CD4-positive, alpha-beta T cell treated with Interleukin-17A for 1 hour (primary cell): ENCODE measurements at places on chromosomes 6 and 20.
A peak's percentile ranks its signal among the peaks of the same experiment; 100 is the strongest.

DNA sequence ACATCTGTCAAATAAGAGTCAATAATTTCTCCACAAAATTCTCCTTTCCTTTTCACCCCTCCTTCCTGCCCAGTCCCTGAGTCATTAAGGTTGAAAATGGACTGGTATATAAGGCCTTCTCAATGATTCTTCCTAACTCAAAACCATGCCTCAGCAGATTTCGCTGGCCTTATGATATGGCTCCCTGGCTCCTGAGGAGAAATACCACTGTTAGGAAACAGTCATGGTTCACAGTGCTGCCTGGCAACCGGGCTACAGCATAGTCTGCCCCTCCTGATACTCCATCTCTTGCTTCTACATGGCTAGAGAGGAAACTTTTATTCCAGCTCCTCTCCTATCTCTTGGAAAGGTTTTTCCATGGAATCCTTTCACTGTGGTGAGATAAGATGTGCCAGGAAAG is 4.7 kb downstream of the UBE2J1 start:
- DNase-seq = no peak

DNA sequence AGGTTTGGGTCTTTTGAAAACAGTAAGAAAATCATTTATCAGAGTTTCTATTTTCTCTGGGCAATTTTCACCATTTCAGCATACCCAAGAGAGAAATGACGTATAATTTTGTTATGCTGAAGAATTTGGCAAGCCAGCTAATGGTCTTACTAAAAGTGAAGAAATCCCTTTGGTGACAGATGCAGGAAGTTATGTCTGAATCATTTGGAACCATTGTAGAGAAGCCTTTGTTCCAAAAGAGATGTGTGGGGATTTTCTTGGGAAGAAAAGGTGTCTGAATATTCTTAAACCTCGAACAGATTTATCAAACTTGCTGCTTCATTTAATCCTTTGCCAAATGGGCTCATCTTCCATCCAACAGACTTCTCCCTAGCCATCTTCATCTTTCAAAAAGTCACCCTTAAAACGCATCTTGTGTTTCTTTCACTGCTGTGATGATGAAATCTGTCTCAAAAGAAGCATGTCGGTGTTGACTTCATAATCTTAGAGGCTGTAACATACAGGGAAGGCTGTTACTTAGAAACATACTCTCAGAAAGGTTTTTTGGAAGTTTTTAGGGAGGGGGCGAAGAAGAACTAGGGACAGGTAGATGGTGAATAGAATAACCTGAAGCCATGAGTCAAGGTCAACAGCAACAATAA is 39.5 kb downstream of the CITED2 start:
- DNase-seq = no peak

DNA sequence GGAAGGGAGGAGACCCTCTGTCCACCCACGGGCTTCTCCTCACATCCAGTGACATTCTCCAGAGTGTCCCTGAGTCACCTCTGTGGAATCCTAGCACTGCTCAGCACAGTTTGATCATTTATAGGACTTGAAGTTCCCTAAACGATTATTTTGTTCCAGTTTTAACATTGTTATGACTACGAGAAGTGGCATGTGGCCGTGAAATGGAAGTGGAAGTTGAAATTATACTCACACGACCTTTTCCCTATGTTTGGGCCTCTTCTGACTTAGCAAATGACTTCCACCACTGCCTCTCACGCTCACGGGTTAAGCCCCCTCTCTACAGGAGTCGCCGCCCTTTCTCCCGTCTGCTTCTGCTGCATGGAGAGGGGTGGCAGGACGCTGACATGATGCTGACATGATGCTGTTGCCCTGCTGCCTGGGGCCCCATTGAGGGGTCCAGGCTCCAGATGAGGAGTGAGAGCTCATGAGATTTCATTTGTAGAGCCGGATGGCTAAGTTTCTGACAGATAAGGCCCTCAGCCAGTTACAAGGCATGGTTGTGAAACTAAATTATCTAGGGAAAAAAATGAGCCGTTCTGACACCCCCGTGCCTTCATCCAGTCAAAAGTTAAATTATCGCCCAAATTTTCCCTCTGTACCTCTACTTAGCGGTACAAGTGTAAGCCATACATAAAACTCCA is 153.6 kb upstream of the UST start:
- no peak for DNase-seq

- DNase-seq = no peak
Observed at GRCh38 chr6:11532097-11532496, 5.5 kb upstream of the TMEM170B start.

- DNase-seq = no peak
Observed at GRCh38 chr6:22231616-22232015, 65.2 kb downstream of the PRL start.

GRCh38 chr6:157813191-157813590 is 9.9 kb upstream of the SNX9 start:
- no peak for DNase-seq

- DNase-seq = no peak
Observed at GRCh38 chr6:8025191-8025590, 39.0 kb downstream of the BLOC1S5 start.

DNA sequence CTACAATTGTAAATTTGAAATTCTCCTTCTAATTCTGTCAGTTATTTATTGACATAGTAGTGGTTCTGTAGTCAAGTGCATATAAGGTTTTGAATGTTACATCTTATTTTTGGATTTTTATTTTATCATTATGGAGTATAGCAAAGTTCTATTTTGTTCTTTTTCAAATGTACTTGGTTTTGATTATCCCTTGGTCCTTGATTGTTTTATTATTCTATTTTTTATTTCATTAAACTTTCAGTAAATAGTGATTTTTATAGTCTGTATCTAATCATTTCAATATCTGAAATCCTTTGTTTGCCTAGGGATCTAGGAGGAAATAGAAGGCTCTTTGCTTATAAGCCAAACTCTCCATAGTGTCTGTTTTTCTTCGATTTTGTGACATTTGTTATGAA is 87.8 kb downstream of the HFE start:
- DNase-seq = no peak

DNA sequence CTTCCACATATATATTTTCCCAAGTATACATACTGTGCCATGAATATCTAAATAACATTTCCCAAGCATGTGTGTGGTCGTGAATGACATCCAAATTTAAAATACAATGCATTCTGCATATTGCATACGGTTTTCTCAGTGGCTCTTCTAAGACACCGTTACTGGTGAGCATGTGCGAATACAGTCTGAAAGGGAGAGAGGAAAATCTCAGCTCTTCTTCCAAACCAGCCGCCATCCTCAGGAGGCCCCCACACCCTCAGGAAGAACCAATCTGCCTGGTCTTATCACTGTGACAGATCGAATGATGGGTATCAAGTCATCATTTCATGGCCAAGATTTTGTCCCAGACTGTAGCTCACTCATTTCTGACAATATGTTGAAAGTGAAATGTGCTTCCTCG is 50.7 kb downstream of the ADAT2 start:
- no peak for DNase-seq

GRCh38 chr6:148328876-148329555 is 13.6 kb upstream of the SASH1 start:
- no peak for DNase-seq

DNA sequence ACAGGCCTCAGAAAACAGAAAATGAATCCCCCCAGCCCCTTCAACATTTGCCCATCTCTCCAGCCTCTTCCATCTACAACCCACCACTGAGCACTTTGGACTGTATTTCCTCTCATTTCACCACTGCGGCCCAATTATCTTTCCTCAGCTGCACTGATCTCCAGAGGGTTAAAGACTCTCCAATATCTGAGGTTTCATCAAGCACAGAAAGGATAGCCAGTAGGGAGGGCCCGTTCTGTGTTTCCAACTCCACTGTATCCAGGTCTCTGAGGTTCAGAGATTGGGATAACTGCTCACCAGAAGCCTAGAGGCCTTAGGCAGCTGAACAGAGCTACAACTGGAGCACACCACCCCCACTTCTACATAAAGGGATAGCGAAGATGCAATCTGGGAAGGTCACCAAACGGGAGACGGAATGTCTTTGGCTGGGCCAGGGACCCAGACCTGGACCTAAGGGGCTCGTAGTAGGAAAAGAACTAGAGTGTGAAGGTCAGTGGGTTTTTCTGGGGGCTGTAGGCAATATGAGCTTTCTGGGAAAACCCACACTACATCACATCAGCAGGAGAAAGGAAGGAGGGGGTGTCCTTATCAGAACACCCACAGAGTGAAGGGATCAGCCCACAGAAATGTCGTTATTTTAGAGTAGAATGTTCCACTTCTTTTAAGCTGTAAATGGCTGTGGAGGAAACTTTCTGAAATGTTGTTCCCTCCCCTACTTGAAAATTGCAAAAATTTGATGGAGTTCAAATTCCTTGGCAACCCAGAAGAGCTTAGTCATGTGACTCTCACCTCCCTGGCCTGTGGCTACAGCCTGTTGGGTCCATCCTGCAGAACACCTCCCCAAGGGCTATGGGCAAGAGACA is 7.3 kb downstream of the KCNK5 start:
- DNase-seq = no peak

GRCh38 chr6:143741480-143741879 is 63.7 kb downstream of the PHACTR2 start:
- no peak for DNase-seq

GRCh38 chr6:160110586-160111123 is 11.0 kb upstream of the SLC22A1 start:
- no peak for DNase-seq

- no peak for DNase-seq
Observed at GRCh38 chr6:11023032-11023431, 21.1 kb downstream of the ELOVL2 start.

- DNase-seq = no peak
Observed at GRCh38 chr6:167279766-167280446, 11.2 kb upstream of the UNC93A start.

DNA sequence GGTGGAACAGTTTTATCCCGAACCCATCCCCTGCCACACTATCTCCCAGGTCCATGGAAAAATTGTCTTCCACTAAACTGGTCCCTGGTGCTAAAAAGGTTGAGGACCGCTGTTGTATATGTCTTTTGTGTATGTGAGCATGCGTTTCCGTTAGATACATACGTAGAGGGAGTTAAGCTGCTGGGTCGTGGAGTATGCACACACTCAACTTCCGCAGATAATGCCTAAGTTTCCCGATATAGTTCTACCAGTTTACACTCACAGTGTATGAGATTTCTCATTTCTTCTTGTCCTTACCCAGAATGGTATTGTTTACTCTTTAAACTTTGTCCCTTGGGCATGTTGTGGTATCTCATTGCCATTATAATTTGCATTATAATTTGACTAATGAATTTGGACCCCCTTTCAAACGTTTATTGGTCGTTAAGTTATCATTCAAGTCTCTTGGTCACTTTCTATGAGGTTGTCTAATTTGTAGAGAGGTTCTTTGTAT is 50.5 kb upstream of the SCAF8 start:
- no peak for DNase-seq

DNA sequence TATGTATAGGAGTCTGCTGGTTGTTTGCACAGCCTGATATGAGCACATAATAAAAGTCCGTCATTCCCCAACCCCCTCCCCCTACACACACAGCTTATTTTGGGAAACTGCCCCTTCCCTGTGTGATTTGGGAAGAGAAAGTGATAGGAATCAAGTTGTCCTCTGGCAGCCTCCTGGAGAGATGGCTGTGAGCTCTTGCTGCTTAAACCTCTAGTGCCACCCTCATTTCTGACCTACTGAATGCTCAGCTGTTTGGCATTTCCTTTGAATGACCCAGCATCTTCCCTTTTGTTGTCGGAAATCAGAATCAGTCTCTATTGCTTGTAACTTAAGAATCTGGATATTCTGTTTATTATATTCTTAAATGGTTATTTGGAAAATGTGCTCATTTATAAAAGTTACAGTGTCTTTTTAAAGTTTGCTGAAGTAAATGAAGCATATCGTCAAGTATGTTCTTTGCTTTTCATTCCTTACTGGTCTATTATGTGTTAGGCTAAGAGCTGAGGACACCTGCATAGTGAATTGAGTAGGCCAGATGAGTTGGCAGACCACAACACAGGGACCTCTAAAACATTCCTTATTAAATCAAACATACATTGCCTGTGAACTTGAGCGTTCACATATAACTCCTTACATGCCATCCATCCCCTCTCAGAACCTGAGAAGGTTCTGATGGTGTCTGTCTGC is 5.5 kb downstream of the RWDD2A start:
- no peak for DNase-seq

GRCh38 chr6:44593539-44593944 is 206.0 kb downstream of the CDC5L start:
- peak; percentile 56 for DNase-seq

DNA sequence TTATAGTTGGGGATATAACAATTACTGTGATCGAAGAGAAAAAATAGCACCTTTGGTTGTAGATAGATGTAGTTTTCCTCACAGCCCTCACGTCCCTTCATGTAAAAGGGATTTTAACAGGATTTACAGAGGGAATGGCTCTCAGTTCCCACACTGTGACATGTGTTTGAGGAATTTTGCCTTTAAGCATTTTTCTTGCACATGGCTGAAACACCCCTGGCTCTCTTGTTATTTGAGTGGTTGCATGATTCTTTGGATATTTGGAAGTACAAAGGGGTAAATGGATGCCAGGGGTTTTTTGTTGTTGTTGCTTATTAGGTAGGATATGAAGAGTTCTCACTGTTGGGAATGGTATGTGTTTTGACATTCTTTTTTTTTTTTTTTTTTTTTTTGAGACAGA is 48.2 kb downstream of the JAG1 start:
- DNase-seq = no peak

GRCh38 chr6:13431059-13431656 is 56.2 kb downstream of the GFOD1 start:
- DNase-seq = no peak

DNA sequence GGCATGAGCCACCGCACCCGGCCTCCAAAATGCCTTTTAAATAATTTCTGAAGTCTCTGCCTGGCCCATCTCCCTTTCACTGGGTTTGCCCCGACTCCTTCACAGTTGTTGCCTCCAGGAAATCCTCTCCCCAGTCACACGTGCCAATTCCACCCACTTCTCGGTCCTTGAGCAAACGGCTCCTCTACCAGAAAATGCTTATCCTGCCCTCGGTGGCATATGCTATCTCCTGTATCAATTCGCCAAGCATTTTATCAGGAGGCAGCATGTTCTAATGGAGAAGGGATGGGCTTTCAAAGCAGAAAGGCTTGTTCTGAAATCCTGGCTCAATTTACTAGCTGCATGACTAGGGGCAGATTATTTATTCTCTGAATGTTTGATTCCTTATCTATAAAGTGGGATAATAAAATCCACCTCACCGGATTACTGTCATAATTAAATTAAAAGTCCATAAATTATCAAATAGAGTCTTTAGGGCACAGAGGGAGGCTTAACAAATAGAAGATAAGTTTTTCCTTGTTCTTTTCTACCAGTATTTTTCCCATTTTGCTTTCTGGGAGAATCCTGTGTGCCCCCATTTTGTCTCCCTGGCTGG is 66.3 kb downstream of the PPP1R3G start:
- no peak for DNase-seq

DNA sequence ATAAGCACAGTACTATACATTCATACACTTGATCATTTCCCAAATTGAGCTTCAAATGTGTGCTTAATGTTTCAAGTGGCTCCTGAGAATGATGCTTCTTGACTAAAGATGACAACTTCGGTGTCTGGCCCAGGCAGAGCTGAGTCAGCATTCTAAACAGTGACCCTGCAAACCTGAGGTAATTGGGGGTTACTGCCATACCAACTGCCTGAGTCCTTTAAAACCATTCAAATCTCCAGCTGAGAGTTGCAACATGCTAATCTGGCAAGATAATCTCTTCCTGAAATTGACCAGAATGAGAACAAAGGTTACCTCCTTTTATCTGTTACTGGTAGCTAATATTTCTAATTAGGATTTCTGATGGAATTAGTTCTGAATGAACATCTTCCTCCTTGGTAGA is 8.2 kb downstream of the BACH2 start:
- no peak for DNase-seq

- no peak for DNase-seq
Observed at GRCh38 chr6:137744877-137745276, 122.2 kb upstream of the TNFAIP3 start.

- DNase-seq = no peak
Observed at GRCh38 chr6:152053332-152053731, 245.8 kb downstream of the ESR1 start.
